ENCODE measurements at places on chromosomes 3 and 15.

DNA sequence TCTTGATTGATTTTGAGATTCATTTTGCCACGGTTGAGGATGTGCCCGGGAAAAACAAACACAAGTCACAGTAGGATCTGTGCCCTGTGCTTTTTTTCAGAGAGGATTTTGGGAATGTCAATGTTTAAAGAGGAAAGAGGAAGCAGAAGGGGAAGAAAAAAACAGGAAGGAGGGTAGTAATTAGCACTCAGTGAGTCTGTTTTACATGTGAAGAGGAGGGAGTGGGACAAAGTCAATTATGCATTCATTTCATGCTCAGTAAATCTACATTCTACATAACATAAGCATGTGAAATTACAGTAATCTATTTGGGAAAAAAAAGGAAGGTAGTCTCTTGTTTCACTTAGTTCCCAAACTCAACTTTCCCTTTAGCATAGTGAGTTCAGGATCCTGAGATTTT, 18.3 kb upstream of the CD200 start:
- DNase-seq = no peak

DNA sequence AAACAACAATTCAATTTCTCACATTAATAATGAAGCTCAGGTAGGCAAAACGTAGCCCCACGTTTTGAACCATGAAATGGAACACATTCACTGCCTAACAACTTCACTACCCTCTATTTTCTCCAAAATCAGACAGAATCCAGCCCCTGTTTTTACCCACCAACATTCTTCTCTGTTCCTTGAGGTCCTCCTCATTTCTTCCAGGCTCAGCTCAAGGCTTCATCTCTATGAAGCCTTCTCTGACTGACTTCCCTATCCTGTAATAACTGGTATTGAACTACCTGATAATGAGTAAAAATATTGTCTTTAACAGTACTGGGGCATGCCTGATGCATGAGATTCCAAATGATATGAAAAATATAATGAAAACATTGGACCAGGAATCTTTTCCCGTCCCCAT, 2.2 kb downstream of the TFRC start:
- no peak for DNase-seq

DNA sequence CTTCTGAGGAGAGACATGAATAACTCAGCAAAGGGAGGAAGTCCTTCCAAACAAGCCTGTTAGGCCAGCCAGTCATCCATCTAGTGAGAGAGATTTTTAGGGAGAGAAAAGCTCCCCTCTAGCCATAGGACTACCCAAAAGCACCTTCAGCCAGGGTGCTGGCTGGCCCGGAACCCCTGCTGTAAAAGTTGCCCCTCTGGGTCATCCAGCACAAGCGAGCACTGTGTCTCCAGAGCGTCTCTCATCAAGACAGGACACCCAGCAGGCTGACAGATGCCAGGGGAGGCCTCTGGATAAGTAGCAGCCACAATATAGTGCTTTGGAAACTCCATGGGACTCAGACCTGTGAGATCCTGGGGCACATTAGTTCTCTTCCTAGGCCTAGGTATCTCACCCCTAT, 24.5 kb downstream of the ANXA2 start:
- no peak for DNase-seq

DNA sequence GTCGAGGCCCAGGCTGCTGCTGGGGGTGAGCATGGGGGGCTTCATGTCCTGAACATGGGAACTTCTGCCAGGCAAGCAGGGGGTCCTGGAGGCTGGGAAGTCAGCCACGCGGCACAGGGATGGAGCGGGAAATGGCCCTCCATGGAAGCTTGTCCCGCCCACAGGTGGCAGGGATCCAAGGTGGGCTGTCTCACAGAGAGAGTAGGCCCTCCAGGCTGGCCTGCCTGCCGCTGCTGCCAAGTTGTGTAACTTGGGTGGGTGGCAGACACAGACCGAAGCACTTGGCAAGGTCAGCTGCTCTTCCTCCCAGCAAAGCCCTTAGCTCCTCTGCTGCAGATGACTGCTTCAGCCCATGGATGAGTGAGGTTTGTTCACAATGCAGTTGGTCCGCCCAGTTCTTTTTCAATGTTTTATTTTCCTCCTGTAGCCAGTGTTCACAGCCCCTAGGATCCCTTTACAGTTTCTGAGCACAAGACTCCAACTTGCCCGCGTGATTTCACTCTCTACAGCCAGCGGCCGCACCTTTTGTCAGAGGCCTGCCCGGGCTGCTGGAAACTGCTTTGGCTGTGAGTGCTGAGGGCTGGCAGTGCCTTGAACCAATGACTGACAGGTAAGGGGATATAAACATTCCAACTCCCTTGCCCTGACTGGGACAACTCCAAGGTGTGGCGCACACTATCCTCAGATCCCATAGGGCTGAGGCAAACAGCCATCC, 26.7 kb downstream of the HCN4 start:
- DNase-seq = no peak

GRCh38 chr3:120742849-120743365, 363 bp downstream of the GTF2E1 start:
- DNase-seq = no peak

DNA sequence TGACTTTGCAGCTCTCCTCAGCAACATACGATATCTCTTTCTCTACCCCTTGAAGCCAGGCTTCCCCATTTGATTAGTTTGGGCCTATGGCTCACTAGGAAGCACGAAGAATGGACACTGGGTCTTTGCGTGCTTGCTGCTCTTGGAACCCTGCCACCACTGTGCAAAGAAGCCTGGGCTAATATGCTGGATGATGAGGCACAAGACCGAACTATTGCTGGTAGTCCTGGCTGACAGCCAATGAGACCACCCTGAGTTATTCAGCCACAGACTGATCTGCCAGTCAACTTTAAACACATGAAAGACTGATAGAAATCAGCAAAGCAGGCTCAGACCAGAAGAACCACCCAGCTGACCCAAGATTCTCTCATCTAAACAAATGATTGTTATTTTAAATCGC, 250.3 kb downstream of the CBLB start:
- DNase-seq = no peak

GRCh38 chr3:143298886-143299535, 179.4 kb downstream of the CHST2 start:
- no peak for DNase-seq

- DNase-seq = no peak
Observed at GRCh38 chr3:190721330-190721729, 141.2 kb downstream of the GMNC start.

GRCh38 chr15:29736744-29737020, 85.6 kb downstream of the TJP1 start:
- peak; percentile 86 for DNase-seq

DNA sequence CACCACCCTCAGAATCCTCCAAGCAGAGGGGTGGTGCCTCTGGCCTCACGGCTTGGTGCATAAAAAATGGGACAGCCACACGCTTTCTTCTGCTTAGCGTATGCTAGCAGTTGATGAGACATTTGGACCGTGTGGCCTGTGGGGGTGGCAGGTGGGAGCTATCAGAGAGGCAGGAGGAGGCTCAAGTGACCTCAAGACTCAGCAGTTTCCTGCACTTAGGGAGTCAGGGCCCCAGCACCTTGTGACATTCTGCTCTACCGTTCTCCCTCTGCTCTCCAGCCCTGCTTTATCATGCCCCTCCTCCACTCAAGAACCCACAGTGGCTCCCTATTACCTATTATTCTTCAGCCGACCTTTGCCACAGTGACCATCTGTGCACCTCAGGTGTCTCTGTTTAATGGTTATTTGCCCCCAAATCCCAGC, 41.0 kb upstream of the CGNL1 start:
- no peak for DNase-seq

Data from NCI-H226 (cell line).